ENCODE measurements at places on chromosomes 13 and 19.

DNA sequence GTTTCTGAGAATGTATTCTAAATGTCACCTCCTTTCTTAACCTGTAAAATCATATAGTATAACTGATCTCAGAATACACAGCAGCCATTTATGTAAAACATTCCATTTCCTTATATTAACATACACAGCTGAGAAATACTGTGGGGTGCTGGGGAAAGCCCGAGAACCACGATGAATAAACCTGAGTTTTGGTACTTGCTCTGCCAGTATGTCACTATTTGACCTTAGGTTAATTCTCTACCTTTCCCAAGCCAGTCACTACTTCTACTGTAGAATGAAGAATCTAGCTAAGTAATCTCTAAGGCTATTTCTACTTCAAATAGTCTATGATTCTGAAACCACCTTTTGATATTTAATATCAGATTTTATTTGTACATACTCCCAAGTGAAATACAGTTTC, 173.7 kb downstream of the TBC1D4 start:
- DNase-seq: no peak

GRCh38 chr19:41913538-41914423, 14.5 kb downstream of the ERFL start:
- DNase-seq: no peak

DNA sequence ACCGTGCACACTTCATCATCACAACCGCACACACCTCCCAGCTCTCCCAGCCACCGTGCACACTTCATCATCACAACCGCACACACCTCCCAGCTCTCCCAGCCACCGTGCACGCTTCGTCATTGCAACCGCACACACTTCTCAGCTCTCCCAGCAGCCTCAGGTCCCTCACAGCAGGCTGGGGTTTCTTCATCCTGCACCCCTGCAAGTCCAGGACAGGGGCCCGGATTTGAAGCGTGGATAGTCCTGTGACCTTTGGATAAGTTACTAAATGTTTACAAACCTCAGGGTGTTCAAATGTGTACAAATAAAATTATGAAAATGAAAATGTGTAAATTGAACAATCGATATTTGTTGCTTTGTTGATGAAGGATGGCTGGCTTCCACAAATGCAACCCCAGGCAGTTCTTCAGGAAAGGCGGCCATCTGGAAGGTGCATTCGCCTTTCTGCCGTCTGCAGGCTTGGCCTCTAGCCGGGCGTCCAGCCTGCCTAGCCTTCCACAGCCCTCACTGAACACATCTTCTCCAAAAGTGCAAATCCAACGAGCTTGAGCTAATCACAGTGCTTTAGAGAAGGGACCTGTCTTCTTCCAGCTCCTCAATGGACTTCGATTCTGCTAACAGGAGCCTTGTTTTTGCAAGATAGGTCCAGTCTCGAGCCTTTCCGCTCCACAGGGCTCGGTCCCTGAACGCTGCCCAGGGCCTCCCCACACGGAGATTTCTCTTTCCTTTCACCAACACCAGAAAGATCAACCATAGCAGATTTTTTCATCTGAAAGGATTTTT, 74.2 kb downstream of the SPACA7 start:
- no peak for DNase-seq

- no peak for DNase-seq
These were observed 42.3 kb downstream of the LRCH1 start for GRCh38 chr13:46595136-46595884.

DNA sequence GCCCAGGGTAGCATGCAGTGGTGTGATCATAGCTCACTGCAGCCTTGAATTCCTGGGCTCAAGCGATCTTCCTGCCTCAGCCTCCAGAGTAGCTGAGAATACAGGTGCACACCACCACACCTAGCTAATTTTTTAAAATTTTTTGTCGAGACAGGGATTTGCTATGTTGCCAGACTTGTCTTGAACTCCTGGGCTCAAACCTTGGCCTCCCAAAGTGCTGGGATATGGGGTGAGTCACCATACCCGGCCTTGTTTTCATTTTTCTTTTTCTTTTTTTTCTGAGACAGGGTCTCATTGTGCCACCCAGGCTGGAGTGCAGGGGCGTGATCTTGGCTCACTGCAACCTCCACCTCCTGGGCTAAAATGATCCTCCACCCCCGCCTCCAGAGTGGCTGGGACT, 38.7 kb downstream of the KEAP1 start:
- DNase-seq: no peak

DNA sequence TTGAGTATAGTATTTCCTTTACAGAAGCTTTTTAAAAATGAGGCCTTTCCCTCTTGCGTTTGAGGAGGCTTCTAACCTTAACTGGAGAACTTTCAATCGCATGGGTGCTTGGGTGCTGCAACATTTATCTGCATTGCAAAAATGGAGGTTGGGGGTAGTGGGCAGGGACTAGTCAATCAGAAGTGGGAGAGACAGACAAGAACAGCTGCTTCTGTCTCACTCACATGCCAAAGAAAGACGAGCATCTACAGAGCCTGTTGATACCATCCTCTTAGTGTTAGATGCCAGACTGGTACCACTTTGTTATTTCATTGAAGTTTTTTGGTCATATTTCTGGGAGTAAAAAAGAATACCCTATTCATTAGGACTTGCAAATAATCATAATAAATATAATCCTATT, 1292.2 kb downstream of the UQCRFS1 start:
- no peak for DNase-seq

DNA sequence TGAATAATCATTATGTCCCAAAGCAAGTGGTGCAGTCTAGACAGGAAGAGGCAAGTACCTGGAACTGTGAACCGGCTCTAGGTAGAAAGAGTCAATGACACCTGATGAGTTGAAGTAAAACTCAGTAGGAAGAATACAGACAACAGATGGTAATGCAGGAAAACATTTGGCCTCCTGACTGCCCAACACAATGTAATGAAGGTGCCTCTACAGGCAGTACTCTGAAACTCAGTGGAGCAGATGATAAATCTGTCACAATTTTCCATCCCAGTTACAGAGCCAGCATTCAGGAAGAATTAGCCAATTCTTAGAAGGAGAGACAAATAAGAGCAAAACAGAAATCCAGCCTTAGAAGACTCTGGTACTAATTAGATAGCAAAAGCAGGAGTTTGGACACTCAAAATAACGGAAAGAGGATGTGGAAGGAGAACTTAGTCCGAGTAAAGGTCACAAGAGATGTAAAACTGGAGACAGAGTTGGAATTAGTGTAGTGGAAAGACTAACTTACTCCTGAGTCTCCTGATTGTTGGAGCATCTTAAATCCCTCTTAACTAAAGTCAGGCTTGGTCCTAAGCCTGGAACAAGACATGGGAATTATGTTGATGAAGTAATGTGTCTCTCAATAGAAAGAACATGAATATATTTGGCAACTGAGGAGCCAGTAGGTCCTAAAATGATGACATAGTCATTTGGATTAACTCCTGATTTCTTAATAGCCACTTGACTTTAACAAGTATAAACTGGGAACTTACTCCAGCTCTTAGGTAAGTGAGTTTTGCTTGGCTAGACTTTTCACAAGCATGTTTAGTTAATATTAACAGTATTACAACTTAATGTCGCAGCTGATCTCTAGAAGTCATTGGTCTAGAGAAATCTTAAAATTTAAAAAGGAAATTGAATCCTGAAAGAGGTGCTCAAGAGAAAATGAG, 457.3 kb upstream of the MIR17HG start:
- DNase-seq: no peak

GRCh38 chr19:41537789-41538188, 38.2 kb upstream of the CEACAM21 start:
- no peak for DNase-seq

DNA sequence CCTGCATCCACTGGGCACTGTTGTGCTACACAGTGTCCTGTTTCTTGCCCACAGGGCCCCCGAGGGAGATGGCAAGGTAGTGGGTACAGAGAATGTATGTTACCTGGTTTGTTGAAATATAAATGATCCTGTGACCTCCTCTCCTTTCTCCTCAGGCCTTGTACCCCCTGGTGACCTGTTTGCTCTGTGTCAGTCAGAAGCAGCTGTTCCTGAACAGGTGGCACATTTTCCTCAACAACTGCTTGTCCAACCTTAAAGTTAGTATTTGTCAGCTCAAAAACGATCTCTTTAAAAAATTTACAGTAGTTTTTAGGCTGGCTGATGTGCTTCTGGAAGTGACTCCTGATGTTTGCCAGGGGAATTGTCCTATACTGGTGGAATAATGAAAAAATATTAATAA, 105.1 kb downstream of the FRY start:
- DNase-seq: no peak

- no peak for DNase-seq
These were observed 84.8 kb downstream of the FLT1 start for GRCh38 chr13:28410096-28410495.

DNA sequence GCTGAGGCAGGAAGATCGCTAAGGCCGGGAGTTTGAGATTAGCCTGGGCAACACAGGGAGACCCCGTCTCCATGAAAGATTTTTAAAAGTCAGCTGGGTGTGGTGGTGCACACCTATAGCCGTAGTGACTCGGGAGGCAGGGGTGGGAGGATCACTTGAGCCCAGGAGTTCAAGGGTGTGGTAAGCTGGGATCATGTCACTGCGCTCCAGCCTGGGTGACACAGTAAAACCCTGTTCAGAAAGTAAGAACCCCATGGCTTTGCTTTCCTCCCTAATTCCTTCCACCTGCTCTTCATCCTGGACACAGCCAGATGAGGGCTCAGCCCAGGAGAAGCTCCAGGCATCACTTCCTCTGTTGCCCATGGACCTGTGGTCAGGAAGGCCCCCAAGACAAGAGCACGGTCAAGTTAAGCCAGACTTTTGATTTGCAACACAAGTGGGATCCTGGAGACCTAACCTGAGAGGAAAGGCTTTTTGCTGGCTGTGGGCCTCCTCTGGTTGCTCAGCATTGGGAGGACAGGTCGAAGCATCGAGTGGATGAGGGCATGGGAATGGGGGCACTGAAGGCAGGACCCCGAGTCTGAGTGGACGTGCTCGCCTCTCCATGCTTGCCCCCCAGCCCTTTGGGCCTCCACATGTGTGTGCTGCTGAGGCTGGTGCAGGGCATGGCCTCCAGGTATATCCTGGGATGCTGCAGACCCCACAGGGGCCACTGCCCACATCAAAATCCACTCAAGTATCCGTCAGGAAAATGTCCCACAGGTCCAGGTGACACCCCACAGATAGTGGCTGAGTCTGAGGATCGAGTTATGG, 25.4 kb downstream of the TUBA3C start:
- no peak for DNase-seq

DNA sequence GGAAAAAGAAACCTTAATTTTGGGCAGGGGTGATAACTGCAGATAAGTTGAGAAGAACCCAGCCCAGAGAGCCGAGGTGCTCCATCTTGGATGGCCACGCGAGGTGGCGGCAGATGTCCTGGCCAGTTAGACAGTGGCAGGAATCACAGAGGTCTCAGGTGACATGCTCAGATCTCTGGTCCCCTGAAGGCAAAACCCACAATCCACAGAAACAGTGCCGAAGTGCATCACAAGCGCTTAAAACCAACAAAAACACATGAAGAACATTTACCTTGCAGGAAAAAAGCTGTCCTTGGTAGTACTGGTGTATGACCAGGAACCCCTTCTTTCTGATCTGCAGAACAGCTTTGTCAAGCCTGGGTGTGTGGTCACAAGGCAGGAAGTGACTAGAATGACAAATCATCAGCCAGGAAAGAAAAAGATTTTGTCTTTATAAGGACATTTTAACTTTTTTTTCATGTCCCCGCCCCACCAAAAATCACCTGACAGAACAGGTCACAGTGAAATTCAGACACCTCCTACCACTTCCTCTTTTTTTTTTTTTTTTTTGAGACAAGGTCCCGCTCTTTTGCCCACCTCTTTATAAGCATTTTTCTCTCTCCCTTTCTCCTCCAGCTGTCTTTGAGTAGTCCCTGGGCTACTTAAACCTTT, at the start of gene LCP1:
LCP1 (minus strand) TSS at position 338 of the 651 bp plus-strand sequence. CDS start 22,515 bp downstream, outside the sequence.
- DNase-seq: peak; percentile 39

DNA sequence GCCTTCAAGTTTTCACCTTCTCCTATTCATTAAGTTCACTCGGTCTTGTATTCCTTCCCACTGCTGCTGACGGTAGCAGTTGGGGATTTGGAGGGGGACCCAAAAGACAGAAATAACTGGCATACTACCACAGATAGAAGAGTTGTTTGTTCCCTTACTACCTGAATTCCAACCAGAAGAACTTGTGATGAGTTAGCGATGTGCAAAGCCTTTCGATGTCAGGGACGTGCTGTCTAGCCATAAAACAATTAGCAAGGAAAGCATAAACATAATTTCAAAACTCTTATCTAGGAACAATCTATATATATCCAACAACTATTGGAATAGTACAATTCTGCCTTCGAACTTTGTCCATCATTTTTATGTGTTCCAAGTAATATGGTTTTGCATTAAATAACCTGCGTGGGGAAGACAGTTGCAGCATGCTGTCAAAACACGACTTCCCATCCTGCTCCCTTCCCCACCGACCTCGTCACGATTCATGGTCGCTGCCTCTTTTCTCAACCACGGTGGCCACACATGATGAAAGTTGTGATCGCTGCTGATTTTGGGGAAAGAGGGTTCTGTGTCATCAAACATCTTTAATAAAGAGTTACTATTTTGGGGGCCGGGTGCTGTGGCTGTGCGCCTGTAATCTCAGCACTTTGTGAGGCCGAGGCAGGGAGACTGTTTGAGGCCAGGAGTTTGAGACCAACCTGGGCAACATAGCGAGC, 3.8 kb upstream of the SLC7A9 start:
- DNase-seq: no peak
